ENCODE measurements at places on chromosomes 3 and 15.

- no peak for DNase-seq
These were observed 73.1 kb downstream of the RORA start for GRCh38 chr15:61155741-61156700.

GRCh38 chr15:59532770-59533379, 78.7 kb upstream of the GCNT3 start:
- no peak for DNase-seq

GRCh38 chr3:5072100-5072816, 49.8 kb upstream of the ARL8B start:
- no peak for DNase-seq

- no peak for DNase-seq
These were observed 78.8 kb upstream of the TCF12 start for GRCh38 chr15:56839641-56840040.

DNA sequence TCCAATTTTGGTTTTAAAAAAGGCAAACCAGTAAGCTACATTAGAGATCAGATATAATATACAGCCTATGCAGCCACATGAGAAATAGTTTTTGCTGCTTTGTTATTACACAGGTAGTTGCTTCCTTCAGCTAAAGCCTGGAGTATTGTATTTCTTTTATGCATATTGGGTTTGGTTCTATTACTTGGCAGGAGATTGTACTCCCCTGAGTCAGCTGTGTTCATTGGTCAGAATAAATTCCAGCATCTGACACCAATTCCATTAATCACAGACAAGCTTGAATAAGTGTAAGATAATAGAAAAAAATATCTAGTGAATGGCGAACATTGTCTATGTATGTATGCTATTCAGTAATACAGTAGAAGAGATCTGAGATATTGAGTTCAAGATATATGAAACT, 26.1 kb upstream of the ZCWPW2 start:
- no peak for DNase-seq

DNA sequence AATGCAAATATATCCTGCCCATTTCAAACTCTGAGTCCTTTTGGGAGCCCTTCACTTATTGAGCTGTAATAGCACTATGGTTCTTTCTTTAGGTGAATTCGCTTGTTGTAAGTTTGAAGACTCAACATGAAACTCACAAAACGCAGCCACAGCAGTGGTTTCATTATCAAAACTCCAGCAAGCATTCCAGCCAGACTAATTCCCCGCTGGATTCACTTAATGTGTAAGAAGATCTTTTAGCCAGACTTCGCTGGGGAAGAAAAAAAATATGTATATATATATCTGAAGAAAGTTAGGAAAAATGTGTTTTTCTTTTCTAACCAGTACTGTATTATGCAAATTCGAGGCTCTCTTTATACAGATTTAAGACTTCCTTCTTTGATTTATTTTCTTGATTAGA, 241.1 kb downstream of the WNT5A start:
- no peak for DNase-seq

- DNase-seq = no peak
These were observed 1.5 kb downstream of the TYRO3 start for GRCh38 chr15:41560572-41560874.

DNA sequence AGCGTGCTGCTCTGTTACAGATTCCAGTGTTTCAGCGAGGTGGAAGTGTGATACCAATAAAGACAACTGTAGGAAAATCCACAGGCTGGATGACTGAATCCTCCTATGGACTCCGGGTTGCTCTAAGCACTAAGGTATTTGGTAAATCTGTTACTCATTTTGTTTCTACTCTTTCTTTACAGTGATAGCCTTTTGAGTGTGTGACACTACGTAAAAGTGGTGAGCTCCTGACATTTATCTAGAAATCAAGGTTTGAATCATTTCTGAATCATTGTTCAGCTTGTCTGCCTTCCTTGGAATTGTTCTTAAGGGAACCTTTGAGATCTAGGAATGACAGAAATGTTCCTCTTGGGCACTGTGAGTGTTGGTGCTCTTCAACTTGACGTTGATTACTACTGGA, 11.2 kb upstream of the CAPN3 start:
- DNase-seq = no peak

DNA sequence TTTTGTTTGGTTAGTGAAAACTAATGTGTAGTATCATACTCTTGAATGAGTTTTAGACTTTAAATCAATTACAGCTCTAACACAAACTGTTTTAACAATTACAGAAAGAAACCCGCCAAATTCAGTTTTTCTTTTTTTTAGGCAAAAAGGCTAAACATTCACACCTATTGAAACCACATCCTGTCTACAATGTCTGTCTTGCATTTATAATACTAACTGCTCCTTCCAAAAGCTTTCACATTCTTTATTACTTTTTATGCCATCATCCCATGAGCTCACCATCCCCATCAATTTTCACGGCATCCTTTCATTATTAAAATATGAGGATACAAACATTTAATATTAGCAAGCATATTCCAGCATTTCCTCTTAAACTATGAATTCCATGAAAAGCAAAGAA, 593.3 kb downstream of the FOXP1 start:
- no peak for DNase-seq

GRCh38 chr3:190533511-190534281, 19.8 kb downstream of the IL1RAP start:
- DNase-seq = no peak

DNA sequence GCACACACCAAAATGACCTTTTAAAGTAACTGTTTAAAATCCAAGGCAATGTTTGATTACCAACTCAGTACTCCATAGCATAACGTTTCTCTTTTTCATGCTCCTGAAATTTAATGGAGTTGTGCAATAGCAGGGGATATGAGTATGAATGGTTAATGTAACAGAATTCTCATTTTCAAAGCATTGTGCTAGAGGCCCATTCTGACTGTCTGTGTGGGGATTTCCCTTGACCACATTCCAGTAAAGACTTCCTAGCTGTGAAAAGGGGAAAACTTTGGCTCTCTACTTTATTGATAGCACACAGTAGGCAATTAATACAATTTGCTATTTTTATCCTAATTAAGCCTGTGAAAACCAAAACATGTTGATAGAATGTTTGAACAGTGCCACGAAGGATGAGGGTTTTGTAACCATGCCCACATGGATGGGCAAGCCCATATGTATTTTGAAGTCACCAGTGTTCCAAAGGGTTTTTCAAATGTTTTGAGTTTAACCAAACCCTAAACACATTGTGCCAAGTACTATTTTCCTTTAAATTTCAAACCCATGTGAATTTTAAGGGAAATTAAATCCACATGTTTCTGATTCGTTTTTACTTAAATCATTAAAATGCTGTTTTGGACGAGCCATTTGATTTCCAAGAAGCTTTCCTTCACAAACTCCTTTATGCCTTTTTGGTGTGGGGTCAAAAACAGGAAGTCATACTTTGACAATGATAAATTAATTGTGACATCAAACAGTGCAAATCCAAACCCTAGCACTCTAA, 261.2 kb downstream of the SHOX2 start:
- DNase-seq = no peak

DNA sequence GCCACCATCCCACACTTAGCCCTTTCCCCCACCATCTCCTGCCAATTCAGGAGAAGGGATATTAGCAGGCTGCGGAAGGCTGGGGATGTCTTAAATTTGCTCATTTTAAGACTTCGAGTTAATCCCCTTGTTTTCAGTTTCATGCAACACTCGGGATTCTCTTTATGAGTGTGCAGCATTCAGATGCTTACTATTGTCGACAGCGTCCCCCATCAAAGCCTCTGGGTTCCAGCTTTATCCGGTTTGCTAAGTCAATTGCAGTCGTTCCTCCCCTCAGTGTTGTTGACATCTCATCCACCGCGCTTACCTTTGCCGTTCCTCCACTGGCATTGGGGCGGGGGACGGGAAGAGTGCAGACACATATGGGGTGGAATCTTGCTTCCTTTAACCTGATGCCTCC, 220.2 kb downstream of the VPS13C start:
- DNase-seq = no peak

- DNase-seq = no peak
These were observed 81.8 kb upstream of the GRM7 start for GRCh38 chr3:6779140-6779539.

- DNase-seq = no peak
These were observed 18.0 kb downstream of the ATP10A start for GRCh38 chr15:25844981-25845680.

DNA sequence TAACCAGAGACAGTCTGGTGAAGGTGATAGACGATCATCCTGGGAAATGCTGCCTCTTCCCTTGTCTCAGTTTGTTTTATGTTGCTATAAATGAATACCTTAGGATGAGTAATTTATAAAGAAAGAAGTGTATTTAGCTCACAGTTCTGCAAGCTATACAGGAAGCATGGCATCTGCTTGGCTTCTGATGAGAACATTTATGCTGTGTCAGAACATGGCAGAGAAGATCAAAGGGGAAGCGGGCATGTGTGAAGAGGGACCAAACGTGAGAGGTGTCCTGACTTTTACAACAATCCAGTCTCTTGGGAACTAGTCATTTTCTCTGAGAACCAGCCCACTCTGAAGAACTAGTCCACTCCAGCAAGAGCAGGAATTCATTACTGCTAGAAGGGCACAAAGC, 9.6 kb downstream of the CMC1 start:
- no peak for DNase-seq

DNA sequence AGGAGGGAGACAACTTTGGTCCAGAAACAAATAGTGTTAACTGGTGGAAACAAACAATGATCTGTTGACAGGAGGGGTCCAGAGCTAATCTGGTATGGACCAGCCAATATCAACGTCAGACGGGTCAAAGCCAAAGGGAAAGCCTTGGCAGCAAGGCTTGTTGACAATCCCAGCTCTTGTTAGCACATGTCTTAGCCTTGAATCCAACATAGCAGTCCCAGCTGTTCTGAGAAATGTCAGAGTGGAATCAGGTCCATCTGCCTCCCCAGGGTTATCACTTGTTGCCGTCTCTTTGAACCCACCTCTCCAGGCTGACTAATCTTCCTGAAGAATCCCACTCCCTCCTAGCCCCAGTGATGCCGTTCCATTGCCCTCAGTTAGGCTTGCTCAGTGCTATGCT, 404.6 kb upstream of the MCTP2 start:
- DNase-seq = no peak

GRCh38 chr15:83444936-83445335, 2.2 kb upstream of the SH3GL3 start:
- DNase-seq = no peak

GRCh38 chr3:188348435-188349244, 194.7 kb downstream of the LPP start:
- no peak for DNase-seq

DNA sequence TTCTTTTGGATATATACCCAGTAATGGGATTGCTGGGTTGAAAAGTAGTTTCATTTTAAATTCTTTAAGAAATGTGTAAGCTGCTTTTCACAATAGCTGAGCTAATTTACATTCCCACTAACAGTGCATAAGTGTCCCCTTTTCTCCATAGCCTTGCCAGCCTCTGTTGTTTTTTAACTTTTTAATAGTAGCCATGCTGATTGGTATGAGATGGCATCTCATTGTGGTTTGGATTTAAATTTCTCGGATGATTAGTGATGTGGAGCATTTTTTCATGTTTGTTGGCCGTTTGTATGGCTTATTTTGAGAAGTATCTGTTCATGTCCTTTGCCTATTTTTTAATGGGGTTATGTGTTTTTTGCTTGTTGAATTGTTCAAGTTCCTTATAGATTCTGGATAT, 444.3 kb upstream of the ATP11B start:
- no peak for DNase-seq

DNA sequence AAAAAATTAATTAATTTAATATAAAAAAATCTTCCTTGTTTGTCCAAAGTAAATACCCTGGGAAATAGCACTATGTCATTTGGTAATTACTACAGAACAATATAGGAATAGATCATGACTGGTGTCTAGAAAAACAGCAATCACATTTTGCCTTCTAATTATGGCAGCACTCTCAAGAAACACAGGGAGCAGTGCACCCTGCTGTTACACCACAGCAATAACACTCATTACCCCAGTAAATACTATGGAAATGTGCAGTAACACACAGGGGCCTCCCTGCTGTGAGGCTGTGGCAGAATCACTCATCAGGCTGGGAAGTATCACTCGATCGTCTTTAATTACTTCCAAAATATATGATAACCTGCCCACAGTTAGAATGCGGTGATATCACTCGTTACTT, 646.0 kb downstream of the TUSC7 start:
- DNase-seq = no peak

DNA sequence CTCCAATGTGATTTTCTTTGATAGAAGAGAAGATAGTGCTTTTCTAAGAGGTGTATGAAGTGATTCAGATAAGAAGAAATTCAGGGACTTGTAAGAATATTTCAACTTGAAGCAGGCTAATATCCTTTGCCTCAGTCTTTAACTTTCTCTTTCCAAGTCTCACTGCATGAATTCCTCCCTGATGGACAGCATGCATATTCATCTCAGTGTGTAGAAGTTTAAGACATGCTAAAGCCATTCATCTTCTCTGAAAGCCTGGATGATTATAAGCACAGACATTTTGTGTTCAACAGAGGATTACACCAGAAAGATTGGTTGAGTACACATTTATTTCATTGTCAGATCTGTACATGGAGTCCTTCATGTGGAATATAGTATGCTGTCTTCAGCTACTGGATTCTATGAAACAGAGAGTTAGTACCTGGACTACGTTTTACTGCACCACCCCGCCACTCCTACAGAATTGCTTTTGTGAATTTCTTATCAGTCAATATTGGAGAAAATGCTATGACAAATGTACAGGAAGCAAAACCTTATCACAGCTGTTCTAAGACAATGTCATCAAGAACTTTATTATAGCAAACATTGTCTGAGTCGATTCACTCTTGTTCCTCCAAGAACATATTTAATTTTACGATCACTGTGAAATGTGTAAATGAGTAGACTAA, 1346.1 kb downstream of the OTOL1 start:
- DNase-seq = no peak

DNA sequence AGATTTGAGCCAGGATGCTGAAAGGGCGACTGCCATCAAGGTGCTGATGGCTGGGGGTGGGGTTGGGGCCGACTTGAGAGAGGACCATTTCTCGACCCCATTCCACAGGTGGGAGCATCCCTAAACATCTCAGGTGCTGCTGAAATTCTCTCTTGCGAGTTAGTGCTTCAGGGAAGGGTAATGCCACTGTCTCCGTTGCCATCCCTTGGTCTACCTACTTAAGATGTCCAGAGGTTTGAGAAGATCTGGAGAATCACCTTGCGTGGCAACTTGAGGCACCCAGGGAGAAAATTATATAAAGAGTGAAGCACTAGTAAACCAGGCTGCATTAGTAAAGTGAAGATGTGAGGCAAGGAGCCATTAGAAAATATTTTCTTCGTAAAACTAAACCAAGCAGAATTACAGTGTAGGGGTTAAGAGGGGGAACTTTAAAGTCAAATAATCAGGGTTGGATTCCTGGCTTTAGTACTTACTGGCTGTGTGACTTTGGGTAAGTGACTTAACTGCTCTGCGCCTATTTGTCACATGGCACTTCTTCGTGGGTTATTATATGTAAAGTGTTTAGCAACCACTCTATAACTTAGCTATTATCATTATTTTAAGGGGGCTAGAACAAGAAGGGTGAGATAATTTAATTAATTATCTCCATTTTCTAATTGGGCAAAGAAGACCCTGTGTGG, 662 bp upstream of the RFTN1 start:
- no peak for DNase-seq

DNA sequence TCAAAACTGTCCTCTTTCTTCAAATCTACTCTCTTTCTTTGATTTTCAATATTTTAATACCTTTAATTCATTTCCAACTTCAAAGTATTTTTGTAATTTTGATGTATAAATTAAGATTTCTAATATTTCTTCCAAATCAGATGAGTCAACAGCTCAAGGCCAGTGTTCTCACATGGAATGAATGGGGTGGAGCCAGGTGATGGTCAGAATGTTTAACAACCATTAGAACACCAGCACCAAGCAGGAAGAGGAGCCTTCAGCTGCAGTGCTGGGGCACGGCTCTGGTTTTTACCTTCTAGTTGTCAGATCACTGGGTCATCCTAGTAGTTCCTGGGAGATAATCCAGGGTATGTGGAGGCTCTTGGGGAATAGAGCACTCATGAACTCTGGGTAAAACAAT, 494.5 kb upstream of the PDZRN3 start:
- DNase-seq = no peak
